ENCODE measurements at places on chromosomes 4 and X.

DNA sequence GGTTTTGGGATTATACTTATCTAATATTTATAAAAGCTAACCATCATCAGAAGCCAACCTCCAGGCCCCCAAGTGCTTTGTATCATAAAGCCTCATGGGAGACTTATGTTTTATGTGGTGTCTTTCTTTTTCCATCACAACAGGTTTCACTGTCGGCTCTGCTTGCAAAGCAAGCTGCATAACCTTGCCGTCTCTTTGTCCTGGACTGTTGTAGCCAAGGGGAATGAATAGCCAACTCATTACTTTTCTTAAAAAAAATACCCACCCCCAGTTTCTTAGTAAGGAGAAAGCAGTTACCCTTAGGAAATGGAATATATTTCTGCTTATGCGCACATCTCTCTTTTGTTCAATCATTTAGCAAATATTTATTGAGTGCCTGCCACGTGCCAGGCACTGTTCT is 40.7 kb downstream of the FAM184B start:
- DNase-seq, result no peak

DNA sequence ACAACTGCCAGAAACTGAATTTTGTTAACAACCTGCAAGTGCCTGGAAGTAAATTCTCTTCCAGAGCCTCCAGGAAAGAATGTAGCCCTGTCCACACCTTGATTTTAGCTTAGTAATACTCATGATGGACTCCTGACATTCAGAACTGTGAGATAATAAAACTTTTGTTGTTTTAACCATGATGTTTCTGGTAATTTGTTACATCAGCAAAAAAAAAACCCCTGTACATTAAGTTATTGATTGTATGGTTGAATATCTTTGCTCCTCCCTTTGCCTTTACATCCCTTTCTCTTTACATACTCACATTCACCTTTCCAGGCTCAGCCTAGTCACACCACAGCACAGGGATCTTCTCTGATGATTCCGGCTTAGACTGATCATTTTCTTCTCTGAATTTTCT is 881.8 kb upstream of the GRID2 start:
- DNase-seq, result no peak

DNA sequence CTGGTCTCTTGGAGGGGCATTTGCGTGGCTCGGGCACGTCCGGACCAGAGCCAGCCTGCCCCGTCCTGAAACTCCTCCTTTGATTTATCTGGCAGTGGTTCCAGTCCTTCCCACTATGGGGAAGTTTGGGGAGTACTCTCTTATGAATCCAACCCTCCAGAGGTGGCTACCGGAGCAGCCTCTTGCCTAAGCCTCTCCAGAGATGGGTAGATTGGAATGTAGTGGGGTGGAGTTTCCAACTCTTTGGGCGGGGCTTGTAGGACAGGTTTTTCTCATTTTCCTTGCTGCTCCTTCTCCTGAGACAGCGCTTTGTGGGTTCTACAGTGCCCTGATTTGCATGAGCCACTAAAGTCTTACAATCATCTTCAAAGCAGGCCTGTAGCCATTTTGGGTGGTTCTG is 60.1 kb upstream of the XAGE1B start:
- no peak for DNase-seq

GRCh38 chr4:73312967-73313366 is 54.4 kb upstream of the ANKRD17 start:
- DNase-seq, result no peak

DNA sequence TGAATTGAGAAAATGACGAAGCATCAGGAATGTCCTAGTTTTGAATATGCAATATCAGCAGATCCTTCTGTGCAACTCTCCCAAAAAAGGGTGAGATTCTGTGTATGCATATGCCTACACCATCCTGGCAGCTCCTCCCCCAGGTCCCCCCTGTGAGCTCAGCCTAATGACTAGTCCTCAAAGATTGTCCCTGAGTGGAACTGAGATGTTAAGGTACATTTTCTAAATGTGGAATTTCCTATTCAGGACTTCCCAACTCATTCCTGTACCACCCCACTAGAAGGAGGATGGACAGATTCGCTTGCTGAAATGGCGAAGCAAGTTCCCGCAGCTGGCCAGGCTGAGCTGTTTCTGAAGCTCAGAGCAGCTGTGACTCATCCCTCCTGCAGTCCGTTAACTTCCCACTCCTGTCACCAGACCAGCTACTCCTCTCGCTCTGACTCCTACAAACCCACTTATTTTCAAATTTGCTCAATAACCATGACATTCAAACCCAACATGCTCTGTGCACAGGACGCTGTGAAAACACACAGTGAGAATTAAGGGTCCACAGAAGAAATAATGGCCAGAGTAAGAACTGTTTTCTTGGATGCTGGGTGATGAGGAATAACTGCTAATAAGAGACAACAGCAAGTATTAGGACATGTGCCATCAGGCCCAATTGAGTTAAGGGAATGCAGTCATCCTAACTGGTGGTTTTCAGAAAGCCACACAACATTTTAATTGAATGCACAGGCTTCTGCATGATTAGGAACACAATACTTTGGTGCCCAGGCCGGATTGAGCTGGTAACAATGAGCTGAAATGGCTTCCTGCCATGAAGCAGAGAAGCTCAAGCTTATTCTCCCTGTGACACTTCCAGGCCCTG is 40.0 kb upstream of the IRF2 start:
- peak; percentile 66 for DNase-seq

- DNase-seq, result peak; percentile 69
Observed at GRCh38 chr4:184355111-184355604, 119.2 kb downstream of the IRF2 start.

- no peak for DNase-seq
Observed at GRCh38 chr4:111649308-111649707, 495.9 kb upstream of the FAM241A start.

- DNase-seq, result no peak
Observed at GRCh38 chrX:109914114-109914849, 88.6 kb upstream of the TMEM164 start.

DNA sequence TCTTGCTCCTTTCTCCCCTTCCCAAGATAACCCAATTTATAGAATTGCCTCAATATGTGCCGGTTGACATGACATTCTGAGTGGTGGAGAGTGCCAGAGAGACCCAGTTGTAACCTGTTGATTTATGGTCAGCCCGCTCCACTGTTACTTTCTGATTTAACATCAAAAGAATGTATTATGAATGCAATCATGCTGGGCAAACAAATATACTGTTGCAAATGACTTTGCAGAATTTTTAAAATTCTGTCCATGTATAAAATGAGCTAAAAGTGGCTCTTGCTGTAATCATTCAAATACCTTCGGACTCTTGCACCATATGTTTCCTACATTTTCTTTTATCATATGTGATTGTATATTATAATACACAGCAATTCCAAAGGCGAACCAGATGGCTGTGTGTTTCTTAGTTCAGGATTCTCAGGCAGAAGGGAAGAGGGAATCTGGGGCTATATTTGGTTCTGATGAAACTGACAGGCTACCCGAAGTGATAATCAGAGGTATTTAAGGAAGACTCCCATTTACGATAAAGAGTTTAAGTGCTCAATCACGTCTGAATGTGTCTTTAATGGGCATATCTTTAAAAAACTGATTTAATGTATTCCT is 131.7 kb downstream of the CLCN4 start:
- DNase-seq, result no peak

DNA sequence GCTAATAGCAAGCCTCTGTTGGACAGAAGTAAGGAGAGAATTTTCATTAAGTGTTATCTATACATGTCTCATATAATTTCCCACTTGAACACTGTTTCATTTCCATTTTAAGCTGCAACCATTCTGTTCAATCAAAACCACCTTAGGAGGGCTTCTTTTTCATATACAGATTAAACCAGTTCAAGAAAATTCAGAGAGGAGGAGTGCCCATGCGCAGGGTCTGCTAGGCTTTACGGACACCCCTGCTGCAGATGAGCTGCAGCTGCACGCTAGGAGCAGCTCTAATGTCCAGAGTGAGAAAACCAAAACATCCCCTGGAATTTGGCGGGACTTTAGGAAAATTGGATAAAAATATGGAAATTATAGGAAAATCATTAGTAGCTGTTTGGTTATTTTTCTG is 541.0 kb downstream of the SPRY1 start:
- DNase-seq, result no peak

DNA sequence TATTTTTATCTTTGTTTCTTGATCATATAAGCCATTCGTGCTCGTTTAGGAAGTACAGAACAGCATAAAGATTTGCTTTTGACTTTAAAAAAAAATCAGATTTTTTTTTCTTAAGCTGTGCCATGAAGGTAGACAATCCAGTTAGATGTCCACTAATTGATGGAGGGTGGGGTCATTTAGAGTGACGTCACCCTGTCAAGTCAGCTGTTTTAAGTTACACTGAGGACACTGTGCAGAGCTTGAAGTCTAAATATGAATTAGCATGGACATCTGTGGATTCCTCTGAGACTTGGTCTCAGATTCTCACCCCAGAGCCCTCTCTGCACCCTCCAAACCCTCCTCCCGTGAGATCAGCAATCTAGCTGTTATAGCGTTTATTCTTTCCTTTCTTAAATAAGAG is 63.9 kb downstream of the ENPP6 start:
- no peak for DNase-seq

- no peak for DNase-seq
Observed at GRCh38 chr4:86398187-86398586, 38.3 kb upstream of the MAPK10 start.

- no peak for DNase-seq
Observed at GRCh38 chrX:69522052-69522451, 17.9 kb downstream of the NALF2 start.

- no peak for DNase-seq
Observed at GRCh38 chrX:48721916-48722315, 25.4 kb downstream of the SUV39H1 start.

DNA sequence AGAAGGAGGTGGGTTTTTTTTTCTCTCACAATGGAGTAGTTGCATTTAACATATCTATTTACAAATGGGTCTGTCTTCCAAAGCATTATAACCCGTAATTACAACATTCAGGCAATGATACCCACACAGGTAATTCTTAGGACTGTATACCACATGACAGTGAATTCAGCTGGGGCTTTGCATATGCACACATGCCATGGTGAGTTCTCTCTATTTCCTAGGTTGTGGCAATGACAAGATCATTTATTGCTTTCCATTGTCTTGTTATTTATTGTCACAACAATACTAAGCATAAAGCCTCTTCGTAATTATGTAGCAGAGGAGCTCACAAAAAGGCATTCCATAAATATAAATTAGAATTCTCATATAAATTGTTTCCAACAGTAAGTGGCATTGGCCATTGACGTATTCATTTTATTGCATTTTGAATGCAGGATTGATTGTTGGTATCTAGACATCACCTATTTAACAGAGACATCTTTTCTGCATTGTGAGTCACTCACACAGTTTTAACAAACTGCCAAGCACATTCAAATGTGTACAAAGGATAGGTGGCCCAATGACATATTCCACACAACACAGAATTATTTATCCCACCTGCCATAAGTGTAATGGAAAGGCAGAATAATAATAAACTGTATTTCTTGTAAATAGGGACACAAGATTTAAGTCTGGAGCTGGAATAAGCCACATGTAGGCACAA is 390.7 kb upstream of the GALNT7 start:
- no peak for DNase-seq

Measured in putamen (tissue), 1 donor.